T-helper 9 cell (primary cell): ENCODE measurements at places on chromosomes 1 and 21.

DNA sequence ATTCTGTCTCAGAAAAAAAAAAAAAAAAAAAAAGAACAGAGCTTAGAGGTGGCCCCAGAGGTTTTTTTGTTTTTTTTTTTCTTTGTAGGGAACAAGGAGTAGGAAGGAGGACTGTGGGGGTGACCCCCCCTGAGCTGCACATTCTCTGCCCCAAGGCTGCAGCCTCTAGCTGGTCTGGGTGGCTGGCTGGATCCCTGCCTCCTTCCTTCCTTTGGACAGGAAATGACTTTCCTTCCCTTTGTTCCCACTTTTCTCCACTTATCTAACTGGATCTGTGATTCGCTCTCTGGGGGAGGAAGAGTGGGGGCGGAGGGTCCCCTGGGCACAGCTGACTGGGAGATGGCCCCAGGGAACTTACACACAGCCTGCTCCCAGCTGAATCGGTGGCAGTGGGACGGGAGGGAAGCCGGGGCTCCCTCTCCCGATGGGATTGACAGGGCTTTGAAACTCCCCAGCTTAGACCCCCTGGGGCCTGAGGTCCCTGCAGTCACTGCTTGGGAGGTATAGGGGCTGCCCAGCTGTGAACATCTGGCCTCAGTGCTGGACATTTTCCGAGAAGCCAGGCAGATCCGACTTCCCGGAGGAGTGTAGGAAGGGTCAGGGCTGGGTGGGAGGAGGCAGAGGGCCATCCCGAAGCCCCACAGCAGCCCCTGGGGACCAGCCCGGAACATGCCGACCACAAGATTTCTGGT lies 2.1 kb downstream of the FBLIM1 start:
- no peak for DNase-seq

GRCh38 chr1:160743266-160743665 lies 4.2 kb downstream of the SLAMF7 start:
- no peak for DNase-seq

- no peak for DNase-seq
Observed at GRCh38 chr1:54987427-54987826, 7.0 kb downstream of the TMEM61 start.

DNA sequence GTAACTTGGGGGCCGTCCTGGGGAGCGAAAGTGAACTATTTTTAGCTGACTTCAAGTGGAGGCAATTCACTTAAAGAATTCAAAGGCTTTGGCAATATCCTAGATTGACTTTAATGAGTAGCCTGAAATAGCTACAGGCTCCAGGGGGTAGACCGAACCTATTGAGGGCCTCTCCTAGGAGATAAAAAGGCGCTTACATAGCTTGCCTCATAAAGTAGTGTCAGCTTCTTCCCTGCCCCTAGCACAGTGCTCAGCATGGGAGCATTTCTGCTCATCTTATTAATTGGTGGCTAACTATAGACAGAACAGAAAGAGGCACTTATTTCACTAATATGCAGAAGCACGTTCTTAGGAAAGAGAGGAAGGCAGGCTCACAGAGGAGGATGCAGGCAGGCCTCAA lies 12.3 kb upstream of the CTNNBIP1 start:
- no peak for DNase-seq

DNA sequence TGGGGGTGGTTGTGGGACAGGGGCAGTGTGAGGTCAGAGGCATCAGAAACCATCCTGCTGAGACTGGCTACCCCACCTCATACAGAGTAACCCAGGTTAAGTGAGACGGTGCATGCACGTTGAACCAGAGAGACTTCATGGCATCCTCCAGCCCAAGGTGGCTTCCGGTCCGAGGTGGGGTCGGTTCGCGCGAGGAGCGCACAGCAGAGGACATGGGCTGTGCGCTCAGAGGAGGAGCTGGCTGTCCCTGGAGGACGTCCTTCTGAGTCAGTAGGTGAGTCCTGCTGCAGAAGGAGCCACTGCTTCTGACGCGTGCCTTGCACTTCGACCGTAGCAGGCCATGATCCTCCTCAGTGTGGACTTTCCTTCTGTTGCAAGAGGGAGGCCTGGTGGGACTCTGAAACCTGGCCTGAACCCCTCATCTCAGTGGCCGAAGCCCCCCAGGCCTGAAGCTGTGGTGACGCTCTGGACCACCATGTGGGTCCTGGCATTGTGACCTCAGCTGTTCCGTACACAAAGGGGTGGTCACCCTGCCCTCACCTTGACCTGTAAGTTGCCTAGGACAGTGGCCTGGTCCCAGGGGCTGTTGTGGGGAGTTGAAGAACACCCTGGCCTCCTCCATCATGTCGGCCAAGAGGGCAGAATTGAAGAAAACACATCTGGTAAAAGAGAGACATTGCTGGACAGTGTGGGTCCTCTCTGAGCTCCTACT lies at the start of gene TEX35:
TSS of gene TEX35 (plus strand) at position 544 of the 712 bp plus-strand sequence. CDS start at position 624, 80 bp downstream.
- no peak for DNase-seq

DNA sequence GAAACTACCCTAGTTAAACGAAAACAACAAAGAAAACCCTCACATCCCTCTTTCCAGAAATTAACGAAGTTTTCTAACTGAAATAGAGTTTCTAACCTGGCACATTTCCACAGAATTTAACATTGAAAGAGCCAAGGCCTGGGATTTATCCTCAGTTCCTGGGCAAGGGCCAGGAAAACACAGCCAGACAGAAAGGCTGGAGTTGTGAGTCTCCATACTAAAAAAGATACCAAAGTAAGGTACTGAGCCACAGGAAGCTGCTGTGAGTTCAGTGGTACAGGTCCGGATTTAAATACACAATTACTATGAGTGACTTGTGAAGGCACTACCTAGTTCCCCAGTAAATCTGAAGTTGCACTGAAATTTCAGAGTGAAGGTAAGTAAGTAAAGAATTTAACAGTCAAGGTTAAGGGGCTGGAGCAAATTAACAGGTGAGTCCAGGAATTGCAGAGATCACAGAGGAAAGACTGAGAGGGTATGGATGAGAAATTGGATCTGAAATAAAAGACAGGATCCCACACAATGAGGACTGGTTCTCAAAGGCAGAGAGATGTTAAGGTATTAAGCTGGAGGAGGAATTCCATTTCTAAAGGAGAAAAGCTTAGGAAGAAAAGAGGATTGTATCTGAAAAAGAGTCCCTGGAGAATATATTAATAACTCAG lies 905 bp downstream of the LIX1L start:
- no peak for DNase-seq

DNA sequence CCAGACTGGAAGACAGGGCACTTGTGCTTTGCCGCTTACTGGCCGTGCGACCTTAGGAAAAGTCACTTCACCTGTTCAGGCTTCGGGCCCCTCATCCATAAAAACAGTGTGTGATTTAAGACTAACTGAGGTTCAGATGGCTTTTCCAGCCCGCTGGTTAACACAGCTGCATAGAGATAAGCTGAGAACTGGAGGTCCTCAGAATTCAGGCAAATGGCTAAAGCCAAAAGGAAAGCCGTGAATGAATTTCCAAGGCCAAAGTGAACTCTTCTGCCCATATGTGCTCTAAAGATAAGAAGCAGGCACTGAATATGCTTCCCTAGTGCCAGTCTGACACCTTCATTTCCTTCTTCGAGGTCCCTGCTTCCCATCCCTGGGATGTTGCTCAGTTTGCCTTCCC lies 23.5 kb upstream of the SARS1 start:
- DNase-seq, result no peak

GRCh38 chr1:17895986-17896385 lies 140.9 kb downstream of the ACTL8 start:
- no peak for DNase-seq

DNA sequence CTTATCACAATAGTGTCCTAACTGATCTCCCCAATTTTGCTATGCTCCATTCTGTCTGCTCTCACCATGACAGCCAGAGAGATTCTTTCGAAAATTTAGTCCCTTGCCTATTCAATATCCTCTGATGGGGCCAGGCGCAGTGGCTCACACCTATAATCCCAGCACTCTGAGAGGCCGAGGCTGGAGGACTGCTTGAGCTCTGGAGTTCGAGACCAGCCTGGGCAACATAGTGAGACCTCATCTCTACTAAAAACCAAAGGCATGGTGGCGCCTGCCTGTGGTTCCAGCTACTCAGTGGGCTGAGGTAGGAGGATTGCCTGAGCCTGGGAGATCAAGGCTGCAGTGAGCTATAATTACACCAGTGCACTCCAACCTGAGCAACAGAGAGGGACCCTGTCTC lies 16.1 kb upstream of the PDZK1IP1 start:
- DNase-seq, result no peak

DNA sequence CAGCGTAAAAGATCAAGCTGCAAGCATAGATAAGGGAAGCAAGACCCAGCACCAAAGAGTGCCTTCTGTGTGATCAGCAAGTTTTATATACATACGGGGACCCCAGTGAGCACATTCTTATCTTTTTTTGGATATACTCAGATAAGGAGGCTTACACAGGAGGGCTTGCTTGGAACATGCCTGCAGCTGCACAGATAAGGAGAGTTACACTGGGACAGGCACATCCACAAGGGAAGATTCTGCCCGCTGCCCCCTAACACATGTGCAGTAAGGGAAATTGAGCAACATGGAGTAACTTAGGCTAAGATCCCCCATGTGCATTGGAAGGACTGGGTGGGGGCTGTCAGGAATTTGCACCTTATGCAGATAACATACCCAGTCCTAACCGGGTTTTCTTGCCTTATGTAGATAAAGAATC lies 1334.8 kb downstream of the MRPL39 start:
- DNase-seq, result no peak

DNA sequence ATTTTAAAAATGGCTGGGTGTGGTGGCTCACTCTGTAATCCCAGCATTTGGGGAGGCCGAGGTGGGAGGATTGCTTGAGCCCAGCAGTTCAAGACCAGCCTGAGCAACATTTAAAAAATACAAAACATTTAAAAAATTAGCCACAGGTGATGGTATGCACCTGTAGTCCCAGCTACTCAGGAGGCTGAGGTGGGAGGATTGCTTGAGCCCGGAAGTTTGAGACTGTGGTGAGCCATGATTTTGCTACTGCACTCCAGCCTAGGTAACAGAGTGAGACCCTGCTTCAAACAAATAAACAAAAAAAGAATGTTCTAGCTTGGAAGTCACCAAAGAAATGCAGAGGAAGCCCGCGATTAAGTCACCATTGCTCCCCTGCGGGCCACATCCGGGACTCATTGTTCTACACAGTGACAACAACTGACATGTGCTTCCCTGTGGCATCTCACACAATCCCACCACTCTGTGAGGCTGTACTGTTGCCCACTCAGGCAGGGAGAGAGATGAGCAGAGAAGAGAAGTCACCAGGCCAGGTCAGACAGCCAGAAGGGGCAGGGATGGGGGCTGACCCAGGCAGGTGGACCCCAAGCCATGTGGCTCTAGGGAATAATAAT lies 18.4 kb upstream of the SPATC1L start:
- no peak for DNase-seq

DNA sequence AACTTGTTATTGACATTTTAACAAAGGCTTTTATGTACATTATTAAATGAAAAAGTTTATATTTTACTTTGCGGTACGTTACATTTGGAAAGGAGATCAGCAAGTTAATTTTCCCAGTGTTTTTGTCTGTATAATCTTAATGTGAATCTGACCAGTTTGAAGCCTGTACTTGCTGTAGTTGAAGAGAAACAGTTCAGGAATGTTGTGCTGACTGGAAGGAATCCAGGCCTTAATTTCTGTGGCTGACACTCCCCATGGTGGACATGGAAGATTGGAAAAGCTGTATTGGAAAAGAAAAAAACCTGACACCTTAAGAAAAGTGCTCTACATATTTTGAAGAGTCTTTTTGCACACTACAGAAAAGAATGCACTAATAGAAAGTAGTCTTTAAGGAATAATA lies 15.5 kb downstream of the LEPR start:
- no peak for DNase-seq

- no peak for DNase-seq
Observed at GRCh38 chr1:247054992-247055415, 23.6 kb downstream of the ZNF670 start.

DNA sequence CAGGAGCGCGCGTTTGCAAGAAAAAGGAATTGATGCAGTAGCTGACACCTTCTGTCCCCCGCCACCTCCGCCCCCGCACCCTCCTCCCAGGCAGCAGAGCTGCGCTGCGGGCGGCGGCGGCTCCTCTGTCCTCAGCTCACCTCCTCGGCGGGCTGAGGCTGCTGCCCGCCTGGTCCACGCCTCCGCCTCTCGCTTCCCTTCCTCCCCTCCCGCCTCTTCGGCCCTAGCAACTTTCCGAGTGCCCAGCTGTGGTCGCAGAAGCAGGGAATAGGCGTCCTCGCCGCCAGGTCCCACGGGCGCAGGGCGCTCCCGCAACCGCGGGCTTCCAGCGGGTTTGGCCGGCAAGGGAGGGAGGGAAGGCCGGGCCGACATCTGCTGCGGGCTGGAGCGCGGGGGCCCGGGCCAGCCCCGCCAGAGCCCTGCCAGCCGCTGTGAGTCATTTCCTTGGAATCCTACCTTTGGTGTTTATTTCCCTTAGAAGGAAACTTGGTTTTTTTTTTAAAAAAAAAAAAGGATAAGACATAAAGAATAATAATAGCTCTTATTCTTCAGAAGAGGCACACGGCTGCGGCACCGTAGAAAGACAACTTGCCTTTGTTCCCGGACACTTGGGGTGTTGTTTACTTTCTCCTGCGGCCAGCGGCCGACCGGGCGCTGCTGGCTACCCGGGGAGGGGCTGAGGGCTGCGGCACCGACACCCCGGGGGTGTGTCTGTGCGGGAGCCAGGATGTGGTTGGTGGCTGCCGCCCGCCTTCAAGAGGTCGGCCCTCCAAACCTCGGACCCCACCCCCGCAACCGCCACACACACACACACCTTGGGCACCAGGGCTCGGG lies 1.1 kb downstream of the SERTAD4 start:
- no peak for DNase-seq

- no peak for DNase-seq
Observed at GRCh38 chr1:152110365-152110859, 4.8 kb downstream of the TCHH start.

- no peak for DNase-seq
Observed at GRCh38 chr1:41341365-41341683, 19.9 kb upstream of the FOXO6 start.

- DNase-seq, result no peak
Observed at GRCh38 chr1:235015291-235015985, 113.2 kb downstream of the TOMM20 start.

DNA sequence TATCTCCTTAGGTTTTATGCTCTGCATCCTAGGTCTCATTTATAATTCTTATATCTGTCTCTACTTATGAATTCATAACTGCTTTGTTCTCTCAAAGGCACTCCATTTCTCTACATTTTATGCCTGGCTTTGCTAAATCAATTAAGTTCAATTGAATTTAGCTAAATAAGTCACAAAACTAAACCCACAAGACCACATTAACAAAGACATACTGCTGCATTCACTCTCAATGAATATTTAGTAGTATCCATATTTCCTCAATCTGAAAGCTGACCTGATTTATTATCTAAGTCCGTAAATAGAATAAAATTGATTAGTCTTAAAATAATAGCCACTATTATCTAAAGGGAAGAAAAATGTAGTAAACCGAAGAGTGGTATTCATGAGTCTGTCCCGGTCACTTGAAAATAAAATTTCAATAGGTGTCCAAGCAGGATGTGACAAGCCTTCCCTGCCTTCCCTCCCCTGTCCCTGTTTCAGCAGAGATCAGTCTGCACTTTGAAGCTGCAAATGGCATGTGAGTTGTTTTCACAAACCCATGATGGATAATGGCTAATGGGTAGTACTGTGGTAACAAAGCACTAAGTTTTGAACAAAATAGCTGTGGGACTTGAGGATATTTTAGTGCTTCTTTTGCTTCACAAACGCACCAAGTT lies 295.0 kb upstream of the NCAM2 start:
- DNase-seq, result no peak
